GM04504 (cell line): ENCODE measurements at places on chromosomes 4 and X.

DNA sequence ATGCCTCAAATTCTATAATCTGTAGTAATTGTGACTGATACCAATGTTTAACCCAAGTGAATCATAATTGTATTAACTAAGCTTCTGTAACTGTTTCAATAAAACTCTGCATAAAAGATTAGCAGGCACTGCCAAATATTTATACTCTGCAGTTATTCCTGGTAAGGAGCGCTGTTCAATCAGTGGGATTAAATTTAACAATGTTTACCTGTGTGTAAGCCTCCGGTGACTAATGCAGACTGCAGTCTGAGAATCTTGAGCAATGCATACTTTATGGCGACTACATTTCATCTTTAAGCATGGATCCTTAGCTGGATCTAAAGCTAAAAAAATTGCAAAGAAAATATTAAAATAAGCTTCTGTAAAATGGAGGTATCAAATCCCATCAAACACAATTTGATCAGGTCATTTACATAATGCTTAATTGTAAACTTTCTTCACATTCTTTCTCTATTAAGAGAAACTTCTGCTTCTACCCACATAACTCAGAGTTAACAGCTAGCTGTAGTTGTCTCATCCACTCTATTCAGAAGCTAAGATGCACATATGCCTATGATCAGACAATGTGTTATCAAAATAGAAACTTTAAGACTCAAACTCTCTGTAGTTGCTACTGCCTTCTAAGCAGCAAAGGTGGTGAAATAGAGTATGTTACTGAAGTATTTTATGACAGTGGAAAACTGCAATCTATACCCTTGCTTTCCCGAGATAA, 234.0 kb downstream of the SPOCK3 start:
- no peak for DNase-seq

GRCh38 chrX:1903236-1903935, 288.5 kb downstream of the ASMT start:
- no peak for DNase-seq

- DNase-seq = no peak
Measured at GRCh38 chrX:10598540-10598939, 21.8 kb downstream of the MID1 start.

- DNase-seq = no peak
Measured at GRCh38 chr4:47462799-47463234, 685 bp downstream of the COMMD8 start.

DNA sequence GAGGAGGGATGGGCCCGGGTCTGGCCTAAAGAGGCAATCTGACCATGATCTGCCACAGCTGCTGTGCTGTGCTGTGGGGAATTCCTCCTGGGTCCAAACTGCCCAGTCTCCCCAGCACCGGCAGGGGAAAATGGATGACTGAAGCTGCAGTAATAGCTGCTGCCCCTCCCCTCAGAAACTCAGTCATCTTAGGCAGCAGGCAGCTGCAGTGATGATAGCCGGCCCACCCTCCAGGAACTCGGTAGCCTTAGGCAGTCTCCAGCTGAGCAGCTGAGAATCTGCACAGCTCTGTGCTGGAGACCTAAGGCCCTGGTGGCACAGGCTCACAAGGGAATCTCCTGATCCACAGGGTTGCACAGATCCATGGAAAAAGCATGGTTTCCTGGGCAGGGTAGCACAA, 113.4 kb upstream of the USP38 start:
- no peak for DNase-seq
